ENCODE measurements at places on chromosomes 1 and 21.

DNA sequence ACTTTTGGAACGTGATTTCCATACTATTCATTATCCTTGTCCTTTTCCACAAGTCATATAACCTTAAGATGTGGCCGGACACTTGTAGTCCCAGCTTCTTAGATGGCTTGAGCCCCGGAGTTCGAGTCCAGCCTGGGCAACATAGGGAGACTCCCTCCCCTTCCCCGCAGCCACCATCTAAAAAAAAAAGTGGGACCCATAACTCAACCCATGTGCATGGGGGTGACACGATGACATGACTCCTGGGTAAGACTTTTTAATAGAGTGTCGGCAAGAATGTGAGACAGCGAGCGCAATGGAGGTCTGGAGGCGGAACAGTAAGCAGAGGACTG is 25.7 kb downstream of the MIA3 start:
- peak; percentile 16 for ATAC-seq

DNA sequence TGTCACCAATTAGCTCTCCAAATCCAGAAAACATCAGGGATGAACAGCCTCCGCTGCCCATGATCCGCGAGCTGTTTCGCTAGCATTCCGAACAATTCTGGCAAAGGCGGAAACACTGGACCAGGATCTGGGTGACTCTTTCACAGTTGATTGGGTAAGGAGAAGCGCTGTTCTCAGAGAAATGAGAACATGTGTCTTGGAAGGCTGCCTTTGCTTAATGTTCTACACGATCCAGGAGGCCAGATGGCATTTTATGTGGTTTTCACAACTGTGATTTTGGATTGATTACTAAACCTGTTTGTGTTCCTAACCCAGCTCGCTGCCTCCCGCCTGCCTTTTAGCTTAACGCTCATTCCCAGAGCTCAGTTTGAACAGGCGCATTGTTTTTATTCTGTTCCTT is 144.0 kb downstream of the KIF26B start:
- ATAC-seq: no peak

GRCh38 chr1:111770916-111771315 is 15.2 kb downstream of the DDX20 start:
- no peak for ATAC-seq

- ATAC-seq: no peak
These were observed 62.3 kb upstream of the RCOR3 start for GRCh38 chr1:211196880-211197279.

- no peak for ATAC-seq
These were observed 983 bp downstream of the PADI2 start for GRCh38 chr1:17118268-17118667.

GRCh38 chr1:46484783-46485490 is 4.7 kb upstream of the DMBX1 start:
- no peak for ATAC-seq

All from esophagus mucosa (tissue), 1 donor.